ENCODE measurements at places on chromosomes 4 and X.

GRCh38 chr4:3630136-3630597, 97.9 kb upstream of the LRPAP1 start:
- DNase-seq: no peak

- no peak for DNase-seq
These were observed 95.2 kb downstream of the AMMECR1 start for GRCh38 chrX:110222497-110223257.

DNA sequence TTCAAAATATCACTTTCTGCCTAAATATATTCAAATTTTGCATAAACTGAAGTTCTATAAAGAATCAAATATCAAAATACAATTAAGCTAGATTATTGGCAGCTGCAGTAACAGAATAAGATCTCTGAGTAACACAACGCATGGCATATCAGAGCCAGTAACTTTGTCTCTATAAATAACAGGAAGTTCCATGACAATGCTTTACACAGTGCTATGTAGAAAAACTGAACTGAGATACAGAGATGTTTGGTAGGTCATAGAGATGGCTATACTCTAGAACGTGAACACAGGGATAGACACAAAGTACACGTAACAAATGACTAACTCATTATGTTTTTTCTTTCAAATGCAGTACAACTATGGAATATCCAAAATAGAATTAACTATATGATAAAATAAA, 18.2 kb downstream of the UBE2D3 start:
- no peak for DNase-seq

GRCh38 chr4:169131556-169132208, 121.6 kb upstream of the CBR4 start:
- no peak for DNase-seq

DNA sequence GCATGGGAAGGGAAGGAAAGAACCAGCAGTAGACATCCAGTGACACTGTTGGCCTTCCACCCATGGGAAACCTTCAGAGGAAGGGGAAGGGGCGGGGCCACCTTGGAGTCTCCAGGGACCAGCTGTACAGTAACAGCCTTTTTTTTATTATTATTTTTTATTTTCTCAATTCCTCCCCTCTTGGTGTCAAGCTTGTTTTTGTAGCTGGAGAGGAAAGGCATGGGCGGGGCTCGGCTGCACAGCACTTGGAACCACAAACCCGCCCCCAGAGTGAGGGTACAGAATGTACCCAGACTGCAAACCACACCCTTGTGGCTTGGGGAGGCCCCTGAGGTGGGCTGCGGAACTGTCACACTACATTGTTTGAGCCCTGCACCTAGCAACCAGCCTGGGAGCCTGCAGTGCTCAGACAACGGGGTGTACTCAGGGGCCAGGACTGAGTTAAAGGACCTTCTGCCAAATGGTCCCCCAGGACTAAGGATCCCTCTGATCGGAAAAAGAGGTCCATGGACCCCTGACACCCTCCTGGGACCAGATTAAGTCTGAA, 45.7 kb downstream of the PRPS1 start:
- DNase-seq: peak; percentile 93

- no peak for DNase-seq
These were observed 16.9 kb upstream of the HPRT1 start for GRCh38 chrX:134443020-134443419.

GRCh38 chrX:19625612-19626011, 110.3 kb upstream of the MAP3K15 start:
- DNase-seq: peak; percentile 44

DNA sequence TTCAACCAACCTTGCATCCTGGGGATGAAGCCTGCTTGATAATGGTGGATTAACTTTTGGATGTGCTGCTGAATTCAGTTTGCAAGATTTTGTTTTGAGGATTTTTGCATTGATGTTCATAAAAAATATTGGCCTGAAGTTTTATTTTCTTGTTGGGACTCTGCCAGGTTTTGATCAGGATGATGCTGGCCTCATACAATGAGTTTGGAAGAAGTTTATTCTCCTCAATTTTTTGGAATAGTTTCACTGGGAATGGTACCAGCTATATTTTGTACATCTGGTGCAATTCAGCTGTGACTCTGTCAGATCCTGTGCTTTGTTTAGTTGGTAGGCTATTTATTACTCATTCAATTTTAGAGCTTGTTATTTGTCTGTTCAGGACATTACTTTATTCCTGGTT, 340.3 kb upstream of the TRAM1L1 start:
- DNase-seq: no peak
